ENCODE measurements at places on chromosomes 2 and 18.

DNA sequence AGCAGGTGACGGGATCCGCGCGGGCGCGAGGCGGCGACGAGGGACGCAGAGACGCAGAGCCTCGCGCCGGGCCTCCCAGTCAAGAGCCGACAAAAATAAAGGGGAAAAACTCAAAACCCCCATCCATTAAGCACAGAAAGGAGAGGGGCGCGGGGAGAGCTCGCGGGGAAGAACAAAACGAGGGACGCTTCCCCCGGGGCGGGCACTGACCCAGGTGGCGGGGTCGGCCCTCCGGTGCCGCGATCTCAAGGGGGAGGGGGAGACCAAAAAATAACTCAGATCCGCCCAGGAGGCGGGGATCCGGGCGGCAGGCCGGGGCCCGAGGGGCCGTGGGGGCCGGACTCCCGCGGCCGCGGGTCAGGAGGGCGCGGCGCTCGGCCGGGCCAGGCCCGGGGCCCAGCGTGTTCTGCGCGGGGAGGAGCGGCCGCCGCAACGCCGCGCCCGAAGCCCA is 597 bp downstream of the RNF103 start:
- DNase-seq: peak; percentile 72

GRCh38 chr2:143844986-143845385 is 674.9 kb downstream of the ZEB2 start:
- DNase-seq: no peak

- no peak for DNase-seq
Observed at GRCh38 chr2:119234021-119235019, 10.7 kb downstream of the STEAP3 start.

DNA sequence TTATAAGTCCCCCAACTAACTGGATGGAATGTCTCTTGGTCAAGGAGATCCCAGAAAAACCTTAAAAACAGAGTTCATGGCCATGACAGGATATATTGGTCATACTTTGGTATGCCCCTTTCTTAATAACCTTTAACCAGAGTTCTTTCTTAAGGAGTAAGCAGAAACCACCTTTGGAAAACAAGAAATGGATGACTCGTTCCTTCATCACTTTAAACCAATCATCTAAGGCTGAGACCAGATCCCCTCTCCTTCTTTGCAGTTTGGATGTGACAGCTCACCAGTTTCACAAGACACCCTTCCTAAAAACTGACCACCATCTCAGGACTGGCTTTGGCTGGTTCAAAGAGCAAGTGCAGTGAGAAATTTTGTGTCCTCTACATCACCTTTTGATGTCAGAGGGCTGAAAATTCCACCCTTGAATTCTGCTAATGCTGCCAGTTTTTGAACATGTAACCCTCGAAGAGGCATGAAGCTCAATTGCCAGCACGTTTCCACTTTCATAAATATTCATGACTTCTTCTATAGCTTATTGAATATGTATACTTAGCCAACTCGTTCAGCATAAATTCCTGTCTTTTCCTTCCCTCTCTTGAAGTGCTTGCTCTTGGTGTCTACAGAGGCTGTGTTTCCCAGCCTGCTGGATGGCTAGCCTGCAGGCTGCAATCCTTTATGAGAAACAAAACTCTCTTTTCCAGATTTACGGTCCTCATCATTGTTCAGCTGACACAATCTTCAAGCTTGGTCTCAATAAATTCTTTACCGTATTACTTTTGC is 1323.5 kb upstream of the TMEFF2 start:
- DNase-seq: no peak
